Activated T-helper 1 cell treated with anti-CD3 and anti-CD28 coated beads, Interleukin-12 subunit alpha, Interleukin-12 subunit beta, Interleukin-2, Interleukin-4 antibody, amounts not matched to agents 30 ng/mL and 10 ng/mL and 1 ng/mL, durations not matched to agents 14 hours and 24 hours and 36 hours (primary cell): ENCODE measurements at places on chromosomes 2 and 18. TPM values are rescaled to one million over a fixed set of nuclear protein-coding genes. Genes with fewer than 3 reads are reported as not detected.
A peak's percentile ranks its signal among the peaks of the same experiment; 100 is the strongest.

- H3K4me1 ChIP-seq, result no peaks in the 10 kb centered on the region
- peaks cover 4% of the 10 kb centered on the region for H3K27me3 ChIP-seq
- no peak for DNase-seq
- no peak overlapping the region for H3K4me3 ChIP-seq
- H3K36me3 ChIP-seq, result no peaks in the 10 kb centered on the region
Measured at GRCh38 chr2:13030606-13031005, 313.9 kb downstream of the TRIB2 start.

DNA sequence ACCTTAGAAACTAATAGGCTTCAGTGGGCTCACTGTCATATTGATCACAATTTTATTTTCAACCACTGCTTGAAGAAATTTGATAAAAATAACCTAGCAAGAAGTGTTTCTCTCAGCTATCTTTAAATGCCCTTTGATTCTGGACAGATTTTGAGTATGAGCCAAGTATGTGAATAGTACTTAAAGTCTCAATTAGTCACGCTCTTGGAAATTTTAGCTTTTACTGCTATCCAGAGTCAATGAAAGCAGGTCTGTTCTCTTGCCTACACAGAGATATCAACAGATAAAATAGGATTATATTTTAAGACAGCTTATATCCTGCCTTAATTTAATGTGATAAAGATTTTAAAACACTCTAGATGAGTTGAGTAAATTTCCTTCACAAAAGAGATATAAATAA is 337.3 kb downstream of the CBLN2 start:
- no peak for DNase-seq
- no peaks in the 10 kb centered on the region for H3K36me3 ChIP-seq
- no peak overlapping the region for H3K4me3 ChIP-seq
- no peak overlapping the region for H3K27ac ChIP-seq
- H3K27me3 ChIP-seq, result no peaks in the 10 kb centered on the region

DNA sequence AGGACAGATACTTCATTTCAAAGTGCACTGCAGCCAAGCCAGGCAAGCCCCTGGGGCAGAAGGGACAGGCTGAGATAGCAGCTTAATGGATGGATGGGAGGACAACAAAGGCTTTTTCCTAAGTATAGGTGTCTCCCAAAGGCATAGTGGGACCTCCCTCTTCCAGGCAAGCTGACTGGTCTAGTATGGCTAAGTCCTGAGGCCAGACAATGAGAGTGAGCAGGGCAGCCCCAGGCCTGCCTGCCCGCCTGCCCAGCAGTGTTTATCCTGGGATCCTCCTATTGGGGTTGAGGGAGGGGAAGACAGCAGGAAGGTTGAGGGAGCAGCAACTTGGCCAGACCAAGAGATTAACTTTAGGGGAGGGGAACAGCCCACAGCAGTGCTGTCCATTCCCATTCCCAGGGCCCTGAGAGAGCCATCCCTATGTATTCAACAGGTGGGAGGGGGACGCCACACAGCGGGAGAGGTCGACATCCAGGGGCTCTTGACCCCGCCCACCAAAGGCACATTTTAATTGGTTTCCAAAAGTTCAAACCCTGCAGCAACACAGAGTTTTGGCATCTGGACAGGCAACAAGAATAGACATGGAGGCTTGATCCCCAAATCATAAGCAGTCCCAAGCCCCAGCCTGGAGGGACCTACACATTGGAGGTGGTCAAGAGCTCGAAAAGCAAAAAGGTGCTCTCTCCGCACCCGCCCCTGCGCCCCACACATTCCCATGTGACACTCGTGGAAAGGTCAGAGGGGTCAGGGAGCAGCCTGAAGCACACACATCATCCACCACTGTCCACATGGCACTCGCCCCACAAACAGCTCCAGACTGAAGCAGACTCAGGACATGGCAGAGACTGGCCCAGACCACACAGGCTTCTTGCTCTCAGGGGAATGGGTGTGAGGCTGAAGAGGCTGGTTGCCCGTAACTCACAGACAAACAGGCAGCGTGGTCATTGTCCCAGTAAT is 2.9 kb upstream of the SFXN5 start:
- H3K36me3 ChIP-seq, result peaks cover 6% of the 10 kb centered on the region
- DNase-seq, result no peak
- no peak overlapping the region for H3K27ac ChIP-seq
- H3K27me3 ChIP-seq, result peaks cover 10% of the 10 kb centered on the region
- no peak overlapping the region for H3K4me3 ChIP-seq

GRCh38 chr2:1609485-1610095 is 134.7 kb downstream of the PXDN start:
- no peaks in the 10 kb centered on the region for H3K36me3 ChIP-seq
- H3K4me3 ChIP-seq, result no peak overlapping the region
- H3K4me1 ChIP-seq, result no peaks in the 10 kb centered on the region
- no peak for DNase-seq
- H3K27ac ChIP-seq, result no peak overlapping the region

GRCh38 chr2:16570516-16570915 is 95.1 kb downstream of the CYRIA start:
- H3K36me3 ChIP-seq, result no peaks in the 10 kb centered on the region
- H3K27ac ChIP-seq, result no peak overlapping the region
- no peak for DNase-seq

GRCh38 chr2:64062840-64063239 is 43.6 kb upstream of the VPS54 start:
- DNase-seq, result no peak
- peak overlapping the region; percentile 18 for H3K27ac ChIP-seq
- H3K36me3 ChIP-seq, result peaks cover 4% of the 10 kb centered on the region
- H3K27me3 ChIP-seq, result no peaks in the 10 kb centered on the region
- no peak overlapping the region for H3K4me3 ChIP-seq

DNA sequence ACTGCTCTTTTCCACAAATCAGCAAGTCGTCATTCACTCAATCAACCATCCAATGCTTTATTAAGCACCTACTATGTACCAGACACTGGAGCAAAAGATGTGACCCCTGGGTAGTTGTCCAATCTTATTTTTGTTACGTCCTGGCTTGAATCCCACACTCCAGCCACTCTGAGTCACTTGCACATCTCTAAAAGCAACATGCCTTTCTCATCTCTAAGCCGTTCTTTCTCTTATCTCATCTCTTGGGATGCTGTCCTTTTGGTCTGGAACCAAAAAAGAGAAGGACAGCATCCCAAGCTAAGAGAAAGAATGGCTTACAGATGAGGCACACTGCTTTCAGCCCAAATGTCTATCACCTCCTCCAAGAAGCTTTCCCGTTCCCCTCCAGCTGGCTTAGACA is 58.8 kb downstream of the RNF152 start:
- H3K4me1 ChIP-seq, result peaks cover 11% of the 10 kb centered on the region
- no peak for DNase-seq
- no peaks in the 10 kb centered on the region for H3K36me3 ChIP-seq
- no peak overlapping the region for H3K27ac ChIP-seq
- peaks cover 13% of the 10 kb centered on the region for H3K27me3 ChIP-seq

- no peaks in the 10 kb centered on the region for H3K4me1 ChIP-seq
- no peaks in the 10 kb centered on the region for H3K36me3 ChIP-seq
- no peak for DNase-seq
- no peak overlapping the region for H3K27ac ChIP-seq
Measured at GRCh38 chr18:47701134-47701533, 229.3 kb downstream of the SMAD2 start.

DNA sequence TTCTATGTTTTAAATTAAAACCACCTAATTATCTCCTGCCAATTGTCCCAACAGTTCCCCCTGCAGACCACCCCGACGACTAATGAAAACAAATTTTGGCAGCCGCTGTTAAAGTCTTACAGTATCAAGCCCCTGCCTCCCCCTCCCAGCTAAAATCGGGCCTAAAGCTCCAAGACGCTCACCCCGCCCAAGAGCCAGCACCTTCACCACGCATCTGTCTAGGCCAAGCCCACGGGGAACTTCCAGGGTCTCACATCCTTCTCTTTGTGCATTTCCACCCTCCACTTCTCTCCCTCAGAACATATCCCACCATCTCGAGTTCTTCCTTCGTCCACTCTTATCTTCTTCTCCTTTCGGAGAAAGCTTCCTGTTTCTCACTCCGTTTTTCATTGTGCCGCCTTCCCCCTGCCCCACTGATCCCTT is 445 bp downstream of the PRPF40A start:
- H3K4me1 ChIP-seq, result peaks cover 57% of the 10 kb centered on the region
- peak; percentile 17 for DNase-seq
- peaks cover 1% of the 10 kb centered on the region for H3K27me3 ChIP-seq
- peak overlapping the region; percentile 100 for H3K4me3 ChIP-seq

The CFAP65 gene
- total RNA-seq, result not detected in 2 replicates

GRCh38 chr2:32310577-32310976 is 32.9 kb downstream of the YIPF4 start:
- H3K36me3 ChIP-seq, result peaks cover 5% of the 10 kb centered on the region
- H3K27ac ChIP-seq, result no peak overlapping the region
- no peak for DNase-seq
- no peaks in the 10 kb centered on the region for H3K4me1 ChIP-seq
- no peaks in the 10 kb centered on the region for H3K27me3 ChIP-seq

The MRPL44 gene
- total RNA-seq, result 32.7 and 35.0 TPM in 2 replicates

DNA sequence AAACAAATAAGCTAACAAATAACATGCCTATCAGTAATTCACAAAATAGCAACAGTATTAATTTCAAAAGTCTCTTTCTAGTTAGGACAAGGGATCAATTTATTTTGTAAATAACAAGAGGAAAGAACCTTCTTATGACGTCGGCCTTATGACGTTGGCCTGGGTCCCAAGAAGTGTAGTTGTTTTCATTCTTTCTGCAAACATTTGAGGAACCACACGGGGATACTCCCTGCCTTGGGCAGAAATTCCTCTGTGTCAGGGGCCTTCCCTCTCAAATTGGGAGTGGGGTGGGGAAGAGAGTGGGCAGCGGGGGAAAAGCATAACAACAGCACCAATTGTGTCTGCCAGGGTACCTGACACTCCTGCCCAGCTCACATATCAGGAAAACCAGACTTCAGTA is 1.3 kb downstream of the CCDC68 start:
- H3K27me3 ChIP-seq, result peaks cover 49% of the 10 kb centered on the region
- DNase-seq, result no peak
- H3K27ac ChIP-seq, result no peak overlapping the region
- no peak overlapping the region for H3K4me3 ChIP-seq

DNA sequence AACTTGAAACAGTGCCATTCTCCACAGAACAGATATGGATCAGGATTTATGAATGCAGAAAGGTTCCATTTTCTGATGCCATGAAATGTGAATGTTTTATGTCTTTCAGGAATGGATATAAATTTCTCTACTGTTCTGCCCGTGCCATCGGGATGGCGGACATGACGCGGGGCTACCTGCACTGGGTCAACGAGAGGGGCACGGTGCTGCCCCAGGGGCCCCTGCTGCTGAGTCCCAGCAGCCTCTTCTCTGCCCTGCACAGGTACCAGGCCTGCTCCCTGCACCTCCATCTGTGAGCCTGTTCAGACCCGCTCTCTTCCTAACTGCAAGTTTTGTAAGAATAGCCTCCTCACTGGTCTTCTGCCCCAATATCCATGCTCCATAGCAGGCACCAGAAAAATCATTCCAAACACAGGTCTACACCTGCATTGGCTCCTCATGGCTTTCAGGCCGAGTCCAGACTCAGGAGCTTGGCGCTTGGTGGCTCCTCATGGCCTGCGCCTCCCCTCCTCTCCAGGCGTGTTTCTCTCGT is 68.6 kb downstream of the LPIN1 start:
- no peak for DNase-seq
- H3K36me3 ChIP-seq, result peaks cover 61% of the 10 kb centered on the region
- no peaks in the 10 kb centered on the region for H3K27me3 ChIP-seq
- H3K4me1 ChIP-seq, result no peaks in the 10 kb centered on the region
- no peak overlapping the region for H3K27ac ChIP-seq

GRCh38 chr18:45166836-45167551 is 448.3 kb upstream of the SLC14A2 start:
- H3K27ac ChIP-seq, result no peak overlapping the region
- H3K4me3 ChIP-seq, result no peak overlapping the region
- no peaks in the 10 kb centered on the region for H3K36me3 ChIP-seq
- no peak for DNase-seq

The PLA2R1 gene
- not detected in 2 replicates for total RNA-seq

DNA sequence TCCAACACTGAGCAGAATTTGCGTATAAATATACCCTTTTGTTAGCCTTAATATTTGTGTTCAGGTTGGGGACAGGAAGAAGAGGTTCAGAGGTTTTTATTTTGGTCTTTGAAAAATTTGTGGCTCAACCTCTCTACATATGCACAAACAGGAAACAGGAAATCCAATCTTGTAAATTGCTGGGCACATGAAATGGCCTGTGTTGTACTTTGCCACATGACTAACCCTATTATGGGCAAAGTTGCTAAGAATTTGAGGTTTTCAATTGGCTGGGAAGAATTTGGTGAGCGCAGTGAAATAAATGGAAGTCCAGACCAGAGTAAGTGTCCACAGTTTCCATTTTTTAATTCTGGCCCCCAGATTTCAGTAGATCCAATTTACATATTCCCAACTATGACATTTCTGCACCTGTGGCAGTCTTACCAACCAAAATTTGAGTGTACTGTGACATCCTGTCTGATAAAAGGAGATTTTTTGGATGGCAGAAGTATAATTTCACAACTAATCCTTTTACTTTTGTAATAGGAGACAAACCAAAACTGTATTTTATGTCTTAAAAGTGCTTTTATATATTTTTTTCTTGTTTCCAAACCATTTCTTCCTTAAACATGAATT is 63.6 kb downstream of the COX7A2L start:
- DNase-seq, result no peak
- H3K4me3 ChIP-seq, result peak overlapping the region; percentile 10
- H3K27ac ChIP-seq, result peak overlapping the region; percentile 25
- H3K36me3 ChIP-seq, result peaks cover 48% of the 10 kb centered on the region

- H3K36me3 ChIP-seq, result no peaks in the 10 kb centered on the region
- H3K4me1 ChIP-seq, result no peaks in the 10 kb centered on the region
- no peak overlapping the region for H3K27ac ChIP-seq
Measured at GRCh38 chr2:204472375-204472774, 72.9 kb upstream of the PARD3B start.

The CYRIA gene
- total RNA-seq, result 0.65 and 0.88 TPM in 2 replicates

- H3K4me1 ChIP-seq, result no peaks in the 10 kb centered on the region
- H3K36me3 ChIP-seq, result no peaks in the 10 kb centered on the region
- H3K27ac ChIP-seq, result no peak overlapping the region
- DNase-seq, result no peak
Measured at GRCh38 chr2:221477714-221478484, 94.2 kb downstream of the EPHA4 start.

DNA sequence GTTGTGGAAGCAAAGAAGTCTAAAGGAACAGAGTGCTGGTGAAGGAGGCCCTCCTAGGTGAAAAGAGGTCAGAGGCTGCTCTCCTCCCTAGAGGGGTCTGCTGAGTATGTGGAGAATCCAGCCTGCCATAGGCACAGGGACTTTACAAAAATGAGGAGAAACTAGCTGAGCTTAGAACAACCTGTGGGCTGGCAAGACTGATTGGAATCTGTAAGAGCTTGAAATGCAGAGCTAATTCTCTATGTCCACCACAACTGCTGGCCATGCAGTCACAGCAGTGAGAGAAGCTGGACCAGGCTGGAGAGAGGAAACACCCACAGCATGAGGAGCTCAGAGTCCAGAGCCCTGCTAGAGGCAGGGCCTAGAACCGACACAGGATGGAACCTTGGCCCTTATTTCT is 251.0 kb upstream of the MGAT5 start:
- peaks cover 8% of the 10 kb centered on the region for H3K27me3 ChIP-seq
- no peak for DNase-seq
- no peak overlapping the region for H3K4me3 ChIP-seq
- no peaks in the 10 kb centered on the region for H3K4me1 ChIP-seq
- H3K36me3 ChIP-seq, result no peaks in the 10 kb centered on the region
